ENCODE measurements at places on chromosomes 4 and X.

- DNase-seq, result no peak
These were observed 171.3 kb downstream of the PTTG2 start for GRCh38 chr4:38131371-38132091.

- no peak for DNase-seq
These were observed 313.7 kb upstream of the SMIM31 start for GRCh38 chr4:164440199-164440598.

- DNase-seq, result no peak
These were observed 176.2 kb downstream of the ADGRL3 start for GRCh38 chr4:61376301-61376700.

- DNase-seq, result no peak
These were observed 80.3 kb upstream of the NEIL3 start for GRCh38 chr4:177229331-177229730.

- DNase-seq, result no peak
These were observed 44.9 kb downstream of the CENPC start for GRCh38 chr4:67500373-67500772.

- DNase-seq, result no peak
These were observed 257.1 kb downstream of the BCOR start for GRCh38 chrX:39840581-39841093.

- DNase-seq, result no peak
These were observed 188.4 kb downstream of the WDFY3 start for GRCh38 chr4:84778041-84778440.

DNA sequence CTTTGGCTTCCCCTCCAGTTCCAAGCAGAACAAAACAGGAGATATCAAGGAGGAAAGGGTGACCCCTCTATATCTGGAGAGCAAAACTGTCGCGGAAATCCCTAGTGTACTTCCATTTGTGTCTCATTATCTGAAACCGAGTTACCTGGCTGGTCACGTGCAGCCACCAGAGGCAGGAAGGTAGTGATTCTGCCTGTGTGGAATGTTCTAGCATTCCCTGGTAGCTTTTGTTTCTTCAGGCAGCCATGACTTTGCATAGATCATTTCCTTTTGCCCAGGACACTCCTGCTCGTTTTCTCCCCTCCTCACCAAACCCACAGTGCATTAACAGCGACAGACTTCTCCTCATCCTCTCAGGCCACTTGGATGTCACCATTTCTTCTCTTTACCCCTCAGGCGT, 107.9 kb downstream of the PTTG2 start:
- no peak for DNase-seq

DNA sequence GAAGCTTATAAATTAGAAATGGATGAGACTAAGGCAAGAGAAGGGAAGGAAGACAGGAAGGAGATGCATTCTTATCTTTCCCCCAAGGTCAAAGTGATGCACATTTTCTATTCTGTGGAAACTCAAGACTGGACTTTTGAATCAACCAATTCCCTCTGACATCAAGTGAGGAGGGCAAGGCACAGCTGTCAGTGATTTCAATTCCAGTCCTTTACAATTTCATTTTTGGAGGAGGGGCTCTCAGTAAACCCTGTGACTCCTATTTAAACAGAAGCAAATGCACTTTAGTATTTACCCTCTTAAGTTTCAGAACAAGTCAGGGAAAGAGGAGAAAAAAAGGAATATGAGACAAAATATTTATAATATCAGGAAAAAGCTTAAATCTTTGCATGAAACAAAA, 134.0 kb downstream of the MGST2 start:
- no peak for DNase-seq

GRCh38 chrX:22310779-22311178, 38.1 kb downstream of the CBLL2 start:
- no peak for DNase-seq

DNA sequence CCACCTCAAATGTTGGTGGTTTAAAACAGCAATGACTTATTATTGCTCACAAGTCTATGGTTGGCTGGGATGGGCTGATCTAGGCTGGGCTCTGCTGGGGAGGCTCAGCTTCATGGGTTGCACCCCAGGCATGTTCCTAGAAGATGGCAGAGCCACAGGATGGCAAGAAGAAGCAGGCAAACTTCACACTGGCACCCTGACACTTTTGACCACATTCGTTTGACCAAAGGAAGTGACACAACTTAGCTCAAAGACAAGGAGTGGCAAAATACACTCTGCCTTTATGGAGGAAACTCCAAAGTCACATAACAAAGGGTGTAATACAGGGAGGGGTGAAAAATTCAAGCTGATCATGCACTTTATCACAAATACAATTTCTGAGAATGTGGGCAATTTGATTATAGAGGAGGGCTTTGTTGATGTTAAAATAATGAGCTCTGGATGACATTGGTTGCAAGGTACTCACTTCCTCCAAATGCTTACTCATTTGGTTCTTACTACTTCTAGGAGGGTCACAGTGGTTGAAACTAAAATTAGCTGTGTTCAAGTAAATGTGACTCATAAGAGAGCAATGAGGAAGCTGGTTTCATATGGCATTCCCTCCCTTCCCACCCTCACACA, 249.2 kb upstream of the RPS6KA3 start:
- peak; percentile 22 for DNase-seq

GRCh38 chr4:174855050-174855449, 26.0 kb upstream of the GLRA3 start:
- no peak for DNase-seq

GRCh38 chrX:51804741-51805140, 61.5 kb downstream of the GSPT2 start:
- DNase-seq, result no peak

GRCh38 chr4:52552778-52553177, 106.3 kb downstream of the USP46 start:
- no peak for DNase-seq

DNA sequence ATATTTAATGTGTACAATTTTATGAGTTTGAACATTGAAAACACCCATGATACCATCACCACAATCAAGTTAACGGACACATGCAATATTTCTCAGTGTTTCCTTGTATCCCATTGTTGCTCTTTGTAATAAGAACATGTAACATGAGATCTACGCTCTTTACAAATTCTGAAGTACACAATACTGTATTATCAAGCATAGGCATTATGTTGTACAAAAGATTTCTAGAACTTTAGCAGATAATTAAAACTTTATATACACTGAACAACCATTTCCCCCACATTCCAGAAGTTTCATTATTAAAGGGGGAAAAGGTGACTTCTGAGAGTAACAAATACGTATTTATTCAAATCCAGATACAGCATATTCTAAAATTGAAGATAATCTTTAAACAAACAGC, 114.5 kb downstream of the SLC10A7 start:
- no peak for DNase-seq

- DNase-seq, result no peak
These were observed 33.7 kb downstream of the PRPS2 start for GRCh38 chrX:12824944-12825343.

DNA sequence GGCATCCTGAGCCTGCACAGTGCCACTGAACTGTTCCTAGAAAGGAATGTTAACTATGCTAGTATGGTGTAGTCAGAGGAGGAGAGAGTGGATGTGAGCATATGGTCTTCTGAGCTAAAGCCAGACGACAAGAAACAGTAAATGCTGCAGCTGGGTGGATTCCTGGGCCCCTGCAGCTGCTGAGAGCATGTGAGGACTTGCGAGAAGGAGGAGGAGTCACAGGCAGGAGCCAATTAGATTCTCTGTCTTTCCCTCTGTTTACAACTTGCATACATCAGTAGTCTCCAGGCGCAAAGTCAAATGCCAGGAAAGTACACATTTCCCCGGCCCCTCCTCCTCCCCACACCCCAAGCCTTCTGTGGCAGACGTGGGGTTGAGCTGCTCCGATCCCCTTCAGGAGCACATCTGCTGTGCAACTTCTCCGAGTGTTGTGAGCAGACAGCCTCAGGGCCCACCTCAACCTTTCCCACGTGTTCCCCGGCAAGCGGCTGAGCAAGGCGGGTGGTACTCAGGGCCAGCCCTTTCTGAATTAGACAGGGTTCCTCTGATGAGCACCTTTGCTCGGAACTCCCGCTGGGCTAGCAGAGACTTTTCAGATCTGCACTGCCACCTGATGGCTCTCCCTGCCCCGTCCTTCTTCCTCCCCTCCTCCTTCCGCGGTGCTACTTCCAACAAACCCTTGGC, 108.7 kb upstream of the ATP6AP2 start:
- peak; percentile 3 for DNase-seq

DNA sequence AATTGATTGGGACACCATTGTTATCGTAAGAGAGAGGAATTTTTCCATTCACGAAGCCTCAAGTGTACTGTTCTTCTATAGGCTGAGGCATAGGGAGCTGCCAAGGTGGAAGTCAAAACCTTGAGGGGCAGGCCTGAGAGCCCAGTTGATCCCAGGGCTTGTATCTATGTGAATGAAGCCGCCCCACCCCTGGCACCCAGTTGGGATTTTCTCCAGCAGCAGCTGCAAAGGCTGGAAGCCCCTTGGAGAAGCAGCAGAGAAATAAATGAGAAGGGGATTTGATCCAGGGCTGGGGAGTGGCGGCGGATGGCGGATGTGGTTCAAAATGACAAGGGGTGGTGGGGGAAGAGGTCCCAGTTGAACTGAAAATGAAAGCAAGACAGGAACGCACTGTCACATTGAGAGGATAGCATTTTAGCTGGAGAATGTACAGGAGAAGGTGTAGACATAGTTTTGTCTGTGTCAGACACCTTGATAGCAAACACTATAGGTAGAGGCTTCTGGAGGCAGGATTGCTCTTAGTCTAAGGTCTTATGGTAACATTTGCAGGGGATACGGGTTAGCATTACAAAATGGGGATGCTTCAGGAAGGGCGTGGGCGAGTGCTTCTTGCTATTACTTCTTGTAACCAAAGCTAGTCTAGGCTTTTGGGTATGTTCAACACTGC, 32.6 kb downstream of the DOCK11 start:
- no peak for DNase-seq

DNA sequence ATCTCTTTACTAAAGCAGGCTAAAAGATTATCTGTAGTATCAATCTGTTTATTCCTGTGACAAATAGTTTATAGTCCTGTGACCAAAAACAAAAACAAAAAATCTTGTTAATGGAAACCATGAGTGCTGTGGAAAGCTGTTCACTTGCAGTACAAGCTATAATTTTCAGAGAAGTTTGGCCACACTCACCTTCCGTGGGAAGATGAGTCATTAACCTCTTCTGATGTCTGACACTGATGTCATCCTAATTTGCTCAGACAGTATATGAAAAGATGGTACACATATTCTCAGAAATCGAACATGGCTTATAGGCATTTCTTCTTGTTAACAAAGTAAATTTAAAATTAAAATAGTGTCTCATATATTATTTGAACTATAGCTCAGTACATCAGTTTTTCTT, 19.9 kb upstream of the ENPP6 start:
- no peak for DNase-seq

DNA sequence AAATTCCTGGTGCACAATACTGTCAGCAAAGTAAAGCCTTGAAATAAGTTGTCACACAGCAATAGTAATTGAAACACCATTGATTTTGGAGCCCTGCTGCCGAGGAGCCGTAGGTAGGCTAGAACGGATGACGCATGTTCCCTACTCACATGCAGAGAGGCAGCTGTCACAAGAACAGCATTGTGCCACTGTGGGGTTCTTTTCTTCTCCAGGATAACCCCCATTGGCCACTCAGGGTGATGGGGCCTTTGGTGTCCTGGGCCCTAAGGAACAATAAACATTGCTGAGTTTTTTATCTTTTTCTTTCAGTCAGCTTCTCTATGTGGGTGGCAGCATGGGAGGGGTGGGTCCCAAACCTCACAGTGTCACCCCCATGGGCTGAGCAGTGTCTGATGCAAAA, 542.3 kb downstream of the BCOR start:
- no peak for DNase-seq

DNA sequence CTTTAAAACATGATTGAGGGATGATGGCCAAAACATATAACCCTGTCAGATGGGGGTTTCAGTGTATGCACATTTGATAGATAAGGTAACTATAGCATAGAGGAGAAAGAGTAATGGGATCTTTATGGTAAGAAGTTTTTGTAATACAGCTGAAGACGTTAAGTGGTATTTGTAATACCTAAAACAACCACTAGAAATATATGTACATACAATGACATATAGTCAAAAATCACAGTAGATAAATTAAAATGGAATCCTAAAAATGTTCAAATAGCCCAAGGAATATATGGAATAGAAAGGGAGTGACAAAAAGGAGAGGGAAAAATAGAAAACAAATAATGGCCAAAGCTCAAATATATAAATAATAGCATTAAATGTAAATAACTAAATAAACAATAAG, 371.3 kb upstream of the FSTL5 start:
- DNase-seq, result no peak

DNA sequence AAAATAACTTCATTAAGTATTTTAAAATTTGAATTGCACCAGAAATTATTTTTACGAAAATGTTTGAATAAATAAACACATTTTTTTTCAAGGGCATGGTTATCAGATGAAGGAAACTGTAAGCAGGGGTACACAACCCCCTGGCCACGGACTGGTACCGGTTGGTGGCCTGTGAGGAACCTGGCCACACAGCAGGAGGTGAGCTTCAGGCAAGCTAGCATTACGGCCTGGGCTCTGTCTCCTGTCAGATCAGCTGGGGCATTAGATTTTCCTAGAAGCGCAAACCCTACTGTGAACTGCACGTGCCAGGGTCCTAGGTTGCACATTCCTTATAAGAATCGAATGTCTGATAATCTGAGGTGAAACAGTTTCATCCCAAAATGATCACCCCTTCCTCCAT, 1499.7 kb upstream of the AGA start:
- no peak for DNase-seq

Measured in Calu3 (cell line).